ENCODE measurements at places on chromosomes 12 and 14.

GRCh38 chr14:92692822-92693226, 55.6 kb downstream of the LGMN start:
- DNase-seq, result no peak

DNA sequence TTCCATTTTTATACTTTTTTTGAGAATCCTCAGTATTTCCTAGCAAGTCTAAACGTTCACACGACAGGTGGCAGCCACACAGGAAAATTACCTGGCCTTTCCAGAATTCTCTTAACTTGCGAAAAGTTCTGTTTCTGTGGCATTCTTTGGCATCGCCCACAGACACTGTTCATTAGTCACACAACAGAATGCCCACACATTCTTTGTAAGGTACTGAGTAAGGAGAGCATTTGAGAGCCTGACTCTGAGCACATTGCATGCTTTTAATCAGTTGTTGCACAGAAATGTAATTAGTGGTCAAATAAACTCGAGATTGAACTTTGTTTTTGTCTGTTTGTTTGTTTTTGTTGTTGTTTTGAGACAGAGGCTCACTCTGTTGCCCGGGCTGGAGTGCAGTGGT, 52.4 kb downstream of the LMNTD1 start:
- DNase-seq, result no peak

DNA sequence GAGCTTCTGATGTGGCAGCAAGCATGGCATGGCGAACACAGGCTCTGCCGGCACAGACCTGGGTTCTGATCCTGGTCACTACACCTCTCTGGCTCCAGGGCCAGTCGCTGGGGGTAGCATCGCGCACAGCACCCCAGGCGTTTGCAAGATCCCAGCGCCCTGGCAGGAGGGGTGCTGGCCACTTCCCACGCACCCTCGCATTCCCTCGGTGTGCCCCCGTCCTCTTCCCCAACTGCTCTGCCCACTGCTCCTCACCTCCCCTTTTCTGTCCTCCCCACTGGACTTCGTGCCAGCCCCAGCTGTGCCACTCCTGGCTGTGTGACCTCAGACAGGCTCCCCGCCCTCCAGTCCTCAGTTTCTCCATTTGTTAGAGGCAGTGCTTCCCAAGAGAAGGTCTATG, 2.8 kb downstream of the CDK2AP1 start:
- DNase-seq, result no peak

GRCh38 chr12:6613776-6614512, 6.8 kb upstream of the CHD4 start:
- DNase-seq, result peak; percentile 85

DNA sequence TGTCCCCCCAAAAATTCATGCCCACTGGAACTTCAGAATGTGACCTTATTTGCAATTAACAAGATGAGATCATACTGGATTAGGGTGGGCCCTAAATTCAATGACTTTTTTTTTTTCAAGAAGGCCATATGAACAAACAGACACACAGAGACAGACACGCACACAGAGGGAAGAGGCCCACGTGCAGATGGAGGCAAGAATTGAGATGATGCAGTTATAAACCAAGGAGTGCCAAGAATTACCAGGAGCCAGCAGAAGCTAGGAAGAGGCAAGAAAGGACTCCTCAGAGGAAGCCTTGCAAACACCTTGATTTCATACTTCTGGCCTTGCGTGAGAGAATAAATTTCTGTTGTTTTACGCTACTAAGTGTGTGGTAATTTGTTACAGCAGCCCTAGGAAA, 33.4 kb downstream of the NELL2 start:
- DNase-seq, result no peak

DNA sequence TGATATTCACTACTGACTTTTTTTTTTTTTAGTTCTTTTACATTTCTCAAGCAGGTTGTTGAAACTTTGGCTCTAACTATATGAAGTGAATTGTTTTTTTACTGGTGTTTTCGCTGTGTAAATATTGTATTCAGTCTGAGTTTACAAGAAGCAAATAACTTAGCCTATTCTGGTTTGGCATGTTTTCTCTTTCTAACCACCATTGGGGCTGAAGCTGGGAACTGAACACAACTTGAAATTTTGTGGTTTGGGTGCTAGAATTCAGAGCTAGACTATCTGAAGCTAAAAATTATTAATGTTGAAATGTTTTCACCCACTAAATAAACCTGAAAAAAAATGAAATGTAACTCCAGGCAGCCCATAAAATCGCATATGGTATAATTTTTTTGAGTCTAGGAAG, 37.2 kb downstream of the RAD51B start:
- DNase-seq, result no peak
